ENCODE measurements at places on chromosomes 11 and 22.

GRCh38 chr11:99142237-99142636, 121.5 kb downstream of the CNTN5 start:
- DNase-seq = no peak

DNA sequence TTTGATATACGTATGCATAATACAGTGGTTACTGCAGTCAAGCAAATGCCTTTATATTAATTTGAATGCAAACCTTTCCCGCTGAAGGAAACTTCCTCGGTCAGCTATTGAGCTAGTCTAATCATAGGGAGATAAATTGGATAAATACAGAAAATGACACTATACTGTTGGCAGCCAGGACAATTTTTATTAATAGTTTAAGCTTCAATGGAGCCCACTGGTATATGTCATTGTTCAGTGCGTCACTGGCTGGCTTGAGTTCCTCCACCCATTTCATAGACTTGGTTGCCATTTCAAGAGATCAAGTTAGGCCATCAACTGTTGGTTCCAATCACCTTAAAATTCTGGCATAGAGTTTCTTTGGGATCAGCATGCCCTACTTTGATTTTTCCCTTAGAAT, 32.5 kb upstream of the DNAJB7 start:
- DNase-seq = no peak

GRCh38 chr11:16953663-16954062, 60.6 kb downstream of the PLEKHA7 start:
- DNase-seq = no peak

GRCh38 chr22:35838855-35839576, 121.3 kb downstream of the APOL5 start:
- no peak for DNase-seq

- DNase-seq = no peak
Measured at GRCh38 chr11:7965386-7965785, at the start of gene NLRP10. NLRP10 (minus strand) TSS chr11:7965447; CDS start chr11:7963495, 1,952 bp downstream.

DNA sequence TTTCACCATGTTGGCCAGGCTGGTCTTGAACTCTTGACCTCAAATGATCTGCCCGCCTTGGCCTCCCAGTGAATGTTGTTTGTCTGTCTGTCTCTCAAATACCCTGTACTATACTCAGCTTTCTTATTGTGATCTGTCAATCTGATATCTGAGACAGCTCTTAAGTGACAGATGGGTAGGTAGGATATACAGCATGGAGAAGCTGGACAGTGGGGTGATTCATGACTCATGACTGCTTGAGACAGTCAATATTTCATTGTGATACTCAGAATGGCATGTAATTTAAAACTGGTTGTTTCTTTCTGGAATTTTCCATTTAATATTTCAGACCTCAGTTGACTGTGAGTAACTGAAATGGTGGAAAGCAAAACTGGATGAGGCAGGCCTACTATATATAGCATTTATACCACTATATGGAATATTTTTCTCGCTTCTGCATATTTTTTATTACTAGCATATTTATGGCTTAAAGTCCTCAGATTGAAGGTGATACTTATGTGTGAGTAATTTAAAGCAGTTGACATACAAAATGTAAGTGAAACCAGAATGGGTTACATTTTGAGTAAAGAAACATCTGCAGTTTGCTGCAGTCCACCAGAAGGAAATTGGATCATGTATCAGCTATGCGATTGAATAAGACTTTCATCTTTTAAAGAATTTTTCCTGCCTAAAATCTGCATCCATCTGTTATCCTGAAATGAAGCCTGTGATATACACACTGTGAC, 22.3 kb downstream of the ARHGAP42 start:
- no peak for DNase-seq

DNA sequence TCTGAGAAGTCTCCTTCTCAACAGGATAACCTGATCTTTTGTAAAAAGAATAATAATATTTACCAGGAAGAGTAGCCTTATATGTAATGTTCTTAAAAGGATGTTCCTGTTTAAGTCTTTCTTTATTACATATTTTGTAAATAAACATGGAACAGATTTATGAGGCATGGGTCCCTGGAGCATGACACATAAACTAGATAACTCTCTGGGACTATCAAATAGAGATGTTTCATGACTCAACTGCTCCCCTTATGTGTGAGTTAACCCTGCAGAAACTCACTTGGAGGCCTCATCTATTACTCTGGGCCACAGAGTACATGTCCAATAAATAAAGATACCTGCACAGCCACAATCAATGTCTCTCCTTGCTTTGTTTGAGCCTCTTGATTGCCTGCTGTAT, 64.6 kb downstream of the GDPD4 start:
- no peak for DNase-seq

- no peak for DNase-seq
Measured at GRCh38 chr11:70247710-70248072, 22.8 kb upstream of the PPFIA1 start.

DNA sequence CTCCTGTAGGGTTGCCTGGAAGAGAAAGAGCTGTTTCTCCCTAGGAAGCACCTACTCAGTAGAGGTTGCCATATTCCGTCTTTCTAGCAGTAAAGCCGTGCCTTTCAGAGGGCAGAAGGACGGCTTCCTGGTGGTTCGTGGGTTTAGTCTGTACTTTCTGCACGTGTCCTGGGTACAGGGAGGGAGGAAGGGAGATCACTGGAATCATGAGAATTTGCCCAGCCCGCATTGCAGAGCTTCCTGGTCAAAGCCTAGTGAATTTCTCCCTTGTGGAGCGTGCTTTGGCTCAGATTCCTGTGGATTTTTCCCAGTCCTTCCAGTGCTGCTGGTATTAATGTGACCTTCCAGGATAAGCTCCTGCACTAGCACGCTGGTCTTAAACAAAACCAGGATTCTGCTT, 44.9 kb downstream of the GRAMD1B start:
- DNase-seq = no peak

DNA sequence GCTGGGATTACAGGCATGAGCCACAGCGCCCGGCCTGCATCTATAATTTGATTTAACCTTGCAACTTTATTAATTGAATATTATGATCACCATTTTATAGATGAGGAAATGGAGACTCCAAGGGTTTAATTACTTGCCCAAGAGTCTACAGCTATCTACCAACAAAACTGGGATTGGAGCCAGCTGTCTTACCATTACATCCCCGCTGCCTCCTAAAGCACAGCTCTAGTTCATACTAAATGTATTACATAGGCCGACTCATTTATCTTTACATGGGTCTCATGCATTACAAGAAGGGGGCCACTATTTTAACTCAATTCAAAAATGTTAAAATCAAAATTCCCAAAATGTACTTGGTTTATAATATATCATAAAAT, 14.1 kb upstream of the TMA7B start:
- no peak for DNase-seq

- no peak for DNase-seq
Measured at GRCh38 chr22:45960477-45961386, 16.2 kb downstream of the WNT7B start.

DNA sequence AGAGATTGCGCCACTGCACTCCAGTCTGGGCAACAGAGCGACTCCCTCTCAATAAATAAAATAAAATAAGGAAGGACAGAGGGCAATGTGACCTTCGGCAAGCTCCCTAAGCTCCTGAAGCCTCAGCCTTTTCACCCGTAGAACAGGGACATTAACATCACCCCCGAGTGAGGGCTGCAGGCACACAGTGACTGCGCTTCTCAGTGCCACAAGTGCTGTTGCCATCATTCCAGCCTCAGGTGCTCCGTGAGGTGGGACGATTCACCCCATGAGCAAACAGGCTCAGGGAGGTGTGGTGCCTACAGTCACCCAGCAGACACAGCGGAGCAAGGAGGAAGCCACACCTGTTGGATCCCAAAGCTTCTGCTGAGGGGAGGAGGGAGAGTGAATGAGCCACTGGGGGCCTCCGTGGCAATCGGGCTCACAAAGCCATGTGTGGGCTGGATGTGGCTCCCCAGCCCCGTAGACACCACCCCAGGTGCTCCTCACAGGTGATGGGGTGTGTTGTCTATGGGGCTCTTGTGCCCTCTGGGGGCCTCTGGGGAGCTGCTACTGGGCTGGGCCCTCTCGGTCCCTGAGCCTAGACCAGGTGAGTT, 9.1 kb upstream of the TCF20 start:
- no peak for DNase-seq

Data from CD4-positive, alpha-beta memory T cell (primary cell).